ENCODE measurements at places on chromosomes 13 and 19. TPM values are rescaled to one million over a fixed set of nuclear protein-coding genes. Genes with fewer than 3 reads are reported as not detected.
A peak's percentile ranks its signal among the peaks of the same experiment; 100 is the strongest.

Gene CAMSAP3
- not detected for polyA plus RNA-seq

Gene FCER2
- not detected for polyA plus RNA-seq

Gene IGSF23
- not detected for polyA plus RNA-seq

GRCh38 chr19:2633693-2634075 lies 68.8 kb downstream of the GNG7 start:
- peaks cover 34% of the 10 kb centered on the region for H3K4me1 ChIP-seq
- peaks cover 7% of the 10 kb centered on the region for H3K27me3 ChIP-seq
- no peak for DNase-seq
- H3K27ac ChIP-seq: no peak overlapping the region
- H3K4me3 ChIP-seq: no peak overlapping the region

- peak; percentile 79 for DNase-seq
- H3K4me1 ChIP-seq: peaks cover 63% of the 10 kb centered on the region
- peak overlapping the region; percentile 95 for H3K4me3 ChIP-seq
- H3K27me3 ChIP-seq: peaks cover 2% of the 10 kb centered on the region
- H3K36me3 ChIP-seq: peaks cover 18% of the 10 kb centered on the region
- peak overlapping the region; percentile 96 for H3K27ac ChIP-seq
Measured at GRCh38 chr19:15463861-15464371, 428 bp downstream of the RASAL3 start.

DNA sequence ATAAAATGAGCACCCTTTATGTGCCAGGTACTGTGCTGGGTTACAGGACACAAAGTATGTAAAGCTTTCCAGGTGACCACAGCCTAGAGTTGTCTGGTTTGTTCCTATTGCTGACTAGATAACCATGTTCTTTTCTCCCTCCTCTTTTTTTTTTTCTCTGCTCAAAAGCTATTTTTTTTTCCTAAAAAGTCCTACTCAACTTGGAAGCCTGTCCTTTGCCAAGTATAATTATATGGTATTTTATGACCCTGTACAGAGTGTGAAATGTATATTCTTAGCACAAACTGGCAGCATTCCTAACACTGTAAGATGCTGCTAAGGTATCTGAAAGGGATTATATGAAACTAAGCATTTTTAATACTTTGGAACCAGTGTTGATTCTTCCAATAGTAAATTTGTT lies 171.0 kb downstream of the GPC6 start:
- no peaks in the 10 kb centered on the region for H3K36me3 ChIP-seq
- H3K27me3 ChIP-seq: no peaks in the 10 kb centered on the region
- H3K4me3 ChIP-seq: no peak overlapping the region
- no peak for DNase-seq
- no peaks in the 10 kb centered on the region for H3K4me1 ChIP-seq

DNA sequence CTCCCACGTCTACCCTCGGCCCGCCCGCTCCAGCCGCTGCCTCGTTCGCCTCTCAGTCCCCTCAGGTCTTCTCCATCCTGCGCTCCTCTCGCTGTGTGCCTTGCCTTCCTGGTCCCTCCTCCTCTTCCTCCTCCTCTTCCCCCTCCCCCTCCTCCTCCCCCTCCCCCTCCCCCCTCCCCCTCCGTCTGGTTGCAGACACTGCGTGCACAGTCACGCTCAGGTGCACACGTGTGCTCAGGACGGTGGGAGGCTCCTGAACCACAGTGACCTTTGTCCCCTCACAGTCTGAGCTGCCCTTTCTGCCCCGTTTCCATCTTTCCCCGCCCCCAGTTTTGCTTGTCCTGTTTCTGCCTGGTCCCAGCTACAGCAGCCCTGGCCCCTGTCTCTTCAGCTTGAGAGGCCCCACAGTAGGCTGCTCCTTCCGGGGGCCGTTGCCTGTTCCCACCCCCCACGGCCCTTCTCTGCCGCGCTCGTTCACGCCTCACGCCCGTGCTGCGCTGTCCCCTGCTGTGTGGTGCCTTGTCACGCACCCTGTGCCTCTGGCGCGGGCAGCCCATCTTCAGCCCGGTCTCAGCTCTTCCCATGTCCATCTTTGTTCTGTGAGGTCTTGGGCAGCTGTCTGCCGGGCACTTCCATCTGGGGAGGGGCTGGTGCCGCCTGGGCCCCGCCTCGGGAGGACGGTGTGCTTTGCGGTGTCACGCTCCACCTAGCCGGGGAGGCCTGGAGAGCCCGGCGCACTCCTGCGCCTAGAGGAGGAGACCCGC lies 13.8 kb upstream of the RPS15 start:
- H3K27ac ChIP-seq: no peak overlapping the region
- no peak overlapping the region for H3K4me3 ChIP-seq
- peaks cover 13% of the 10 kb centered on the region for H3K36me3 ChIP-seq
- no peak for DNase-seq
- peaks cover 8% of the 10 kb centered on the region for H3K4me1 ChIP-seq

DNA sequence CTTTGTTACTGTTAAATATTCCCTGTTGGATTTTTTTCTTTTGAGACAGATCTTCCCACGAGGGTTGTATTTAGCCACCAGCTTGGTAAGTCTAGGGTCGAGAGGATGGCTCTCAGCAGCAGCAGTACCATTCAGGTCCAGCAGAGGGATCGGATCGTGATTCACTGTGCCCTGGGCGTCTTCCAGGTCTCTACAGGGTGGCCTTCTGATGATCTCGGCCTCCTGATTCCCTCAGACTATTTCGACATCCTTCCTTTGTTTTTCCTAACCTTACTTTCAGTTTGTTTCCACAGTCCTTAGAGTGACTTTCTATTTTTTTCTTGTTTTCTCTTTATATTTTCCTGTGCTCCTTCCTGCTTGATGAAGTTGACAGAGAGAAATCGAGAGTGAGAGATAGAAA lies 1436.9 kb downstream of the UQCRFS1 start:
- H3K27me3 ChIP-seq: peaks cover 2% of the 10 kb centered on the region
- peaks cover 57% of the 10 kb centered on the region for H3K36me3 ChIP-seq
- peaks cover 5% of the 10 kb centered on the region for H3K4me1 ChIP-seq
- no peak overlapping the region for H3K27ac ChIP-seq
- no peak overlapping the region for H3K4me3 ChIP-seq
- DNase-seq: no peak

DNA sequence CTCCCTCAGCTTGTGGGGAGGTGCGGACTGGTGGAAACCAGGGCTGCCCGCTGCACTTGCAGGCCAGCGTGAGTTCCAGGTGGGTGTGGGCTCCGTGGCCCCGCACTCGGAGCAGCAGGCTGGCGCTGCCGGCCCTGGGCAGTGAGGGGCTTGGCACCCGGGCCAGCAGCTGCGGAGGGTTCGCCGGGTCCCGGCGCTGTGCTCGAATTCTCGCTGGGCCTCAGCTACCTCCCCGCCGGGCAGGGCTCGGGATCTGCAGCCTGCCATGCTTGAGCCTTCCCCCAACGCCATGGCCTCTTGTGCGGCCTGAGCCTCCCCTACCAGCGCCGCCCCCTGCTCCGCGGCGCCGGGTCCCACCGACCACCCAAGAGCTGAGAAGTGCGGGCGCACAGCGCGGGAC lies 71.6 kb upstream of the ADGRL1 start:
- no peaks in the 10 kb centered on the region for H3K36me3 ChIP-seq
- peaks cover 28% of the 10 kb centered on the region for H3K4me1 ChIP-seq
- H3K4me3 ChIP-seq: no peak overlapping the region
- no peak overlapping the region for H3K27ac ChIP-seq
- no peak for DNase-seq

- H3K4me1 ChIP-seq: peaks cover 4% of the 10 kb centered on the region
- no peaks in the 10 kb centered on the region for H3K36me3 ChIP-seq
- H3K27ac ChIP-seq: no peak within 1 kb of the TSS
- H3K27me3 ChIP-seq: peaks cover 19% of the 10 kb centered on the region
- H3K4me3 ChIP-seq: peak within 1 kb of the TSS; percentile 39
Measured at GRCh38 chr13:36432106-36432544, at the start of gene CCNA1. TSS of gene CCNA1 (plus strand) at chr13:36432495. CDS start at chr13:36433057, 562 bp downstream.

DNA sequence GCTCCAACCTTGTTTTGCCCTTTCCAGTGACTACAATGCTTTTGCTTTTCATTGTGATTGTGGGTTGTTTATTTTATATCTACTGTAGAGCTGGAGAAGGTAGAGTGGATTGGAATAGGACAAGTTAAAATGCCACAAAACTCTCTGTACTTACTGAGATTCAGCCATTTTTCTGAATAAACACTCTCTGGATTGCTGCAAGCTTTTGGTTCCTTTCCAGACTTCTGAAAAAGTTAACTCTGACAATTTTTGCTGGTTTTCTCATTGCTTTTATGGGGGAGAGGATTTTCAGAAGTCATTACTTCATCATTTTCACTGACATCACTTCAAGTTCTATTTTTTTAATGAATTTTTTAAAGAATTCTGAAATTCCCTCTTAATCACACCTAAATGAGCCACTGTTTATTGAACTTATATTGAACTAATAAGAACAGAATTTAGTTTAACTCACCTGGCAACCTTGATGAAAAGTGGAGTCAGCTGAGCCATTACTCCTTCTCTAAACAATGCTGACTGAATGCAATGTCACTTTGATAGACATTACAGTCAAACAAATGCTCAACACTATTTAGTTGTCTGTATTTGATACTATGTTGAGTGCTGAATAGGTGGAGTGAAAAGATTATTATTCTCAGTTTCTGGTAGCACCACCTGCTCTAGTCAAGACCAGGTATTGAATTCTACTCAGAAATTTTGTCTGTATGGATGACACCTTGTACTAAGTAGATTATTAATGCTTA lies 303.5 kb downstream of the DLEU7 start:
- peaks cover 1% of the 10 kb centered on the region for H3K27me3 ChIP-seq
- no peak for DNase-seq
- H3K36me3 ChIP-seq: peaks cover 16% of the 10 kb centered on the region
- H3K4me3 ChIP-seq: no peak overlapping the region
- no peaks in the 10 kb centered on the region for H3K4me1 ChIP-seq

DNA sequence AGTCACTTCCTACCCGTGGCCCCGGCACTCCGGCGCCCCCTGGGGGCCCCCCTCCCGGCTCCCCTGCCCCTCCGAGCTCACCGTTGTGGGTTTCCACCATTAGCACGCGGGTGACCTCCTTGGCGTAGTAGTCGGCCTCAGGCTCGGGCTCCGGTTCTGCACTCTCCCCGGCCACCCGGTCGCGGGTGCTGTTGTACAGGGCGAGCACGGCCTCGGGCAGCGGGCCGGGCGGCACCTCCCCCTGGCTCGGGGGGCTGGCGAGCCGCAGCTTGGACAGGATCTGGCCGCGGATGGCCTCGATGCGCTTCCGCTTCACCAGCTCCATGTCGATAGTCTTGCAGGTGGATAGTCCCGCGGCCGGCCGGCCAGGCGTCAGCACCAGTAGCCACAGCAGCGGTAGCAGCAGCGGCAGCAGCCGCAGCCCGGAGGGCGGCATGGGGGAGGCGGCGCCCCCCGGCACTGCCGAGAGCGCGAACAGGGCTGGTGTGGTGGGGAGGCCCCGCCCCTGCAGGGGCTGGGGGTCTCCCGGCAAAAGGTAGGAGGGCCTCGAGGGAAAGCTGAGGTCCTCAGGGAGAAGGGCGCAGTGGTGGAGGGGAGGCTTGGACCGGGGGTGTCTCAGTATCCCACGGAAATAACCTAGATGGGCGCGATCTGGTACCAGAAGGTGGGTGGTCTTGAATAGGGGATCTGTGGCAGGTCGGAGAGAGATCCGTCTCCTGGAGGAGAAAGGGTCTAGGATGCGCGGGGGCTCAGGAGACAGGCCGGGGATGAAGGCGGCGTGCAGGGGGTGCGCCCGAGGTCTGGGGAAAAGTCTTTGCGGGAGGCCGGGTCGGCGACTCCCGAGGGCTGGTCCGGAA lies 885 bp downstream of the TGFB1 start:
- H3K27me3 ChIP-seq: peaks cover 47% of the 10 kb centered on the region
- peak overlapping the region; percentile 98 for H3K4me3 ChIP-seq
- peak overlapping the region; percentile 99 for H3K27ac ChIP-seq
- H3K36me3 ChIP-seq: peaks cover 13% of the 10 kb centered on the region
- H3K4me1 ChIP-seq: peaks cover 58% of the 10 kb centered on the region

DNA sequence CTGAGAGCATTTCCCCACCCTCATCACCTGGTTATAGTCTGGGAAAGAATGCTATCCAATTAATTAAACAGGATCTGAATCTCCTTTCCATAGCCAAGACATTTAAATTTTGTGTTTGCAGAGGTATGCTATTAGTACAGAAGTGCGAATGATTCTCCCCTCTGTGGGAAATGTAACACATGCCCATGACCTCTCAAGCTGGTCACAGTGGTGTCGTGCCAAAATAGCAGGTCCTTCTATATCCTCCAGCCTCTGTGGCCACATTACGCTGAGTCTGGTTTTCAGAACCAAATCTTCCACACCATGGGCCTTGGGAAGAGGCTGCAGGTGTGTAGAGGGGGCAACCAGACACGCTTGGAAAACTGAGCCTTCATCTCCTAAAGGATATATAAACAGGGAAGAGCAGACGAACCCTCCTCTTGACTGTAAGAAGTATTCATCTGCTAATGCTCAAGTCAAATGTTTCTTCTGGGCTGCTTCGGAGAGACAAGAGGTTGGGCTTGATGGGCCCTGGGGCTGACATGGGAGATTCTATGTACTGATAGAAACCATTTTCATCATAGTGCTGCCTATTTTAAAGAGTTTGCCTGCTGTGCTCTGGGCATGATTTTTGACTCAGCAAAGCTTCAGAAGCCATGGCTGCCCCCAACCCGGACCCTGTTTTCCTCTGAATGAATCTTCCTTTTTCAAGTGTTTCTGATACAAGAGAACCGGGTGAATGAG lies 197.6 kb downstream of the DNAJC15 start:
- H3K36me3 ChIP-seq: no peaks in the 10 kb centered on the region
- H3K4me3 ChIP-seq: no peak overlapping the region
- H3K27me3 ChIP-seq: peaks cover 5% of the 10 kb centered on the region
- H3K4me1 ChIP-seq: no peaks in the 10 kb centered on the region
- DNase-seq: no peak

Data from immature natural killer cell (primary cell).